ENCODE measurements at places on chromosomes 1 and 21. TPM values are rescaled to one million over a fixed set of nuclear protein-coding genes. Genes with fewer than 3 reads are reported as not detected.

GRCh38 chr1:110176299-110176956, 26.1 kb downstream of the SLC6A17 start:
- no peak overlapping the region for H3K4me3 ChIP-seq
- peaks cover 13% of the 10 kb centered on the region for H3K27me3 ChIP-seq
- H3K36me3 ChIP-seq: no peaks in the 10 kb centered on the region
- DNase-seq: no peak

- no peaks in the 10 kb centered on the region for H3K27me3 ChIP-seq
- H3K4me1 ChIP-seq: peaks cover 14% of the 10 kb centered on the region
- H3K4me3 ChIP-seq: no peak overlapping the region
- H3K27ac ChIP-seq: peak overlapping the region; percentile 35
- H3K36me3 ChIP-seq: peaks cover 10% of the 10 kb centered on the region
Observed at GRCh38 chr1:35539073-35539823, 18.0 kb downstream of the KIAA0319L start.

GRCh38 chr1:153081736-153082135, 10.3 kb upstream of the SPRR2B start:
- H3K4me1 ChIP-seq: no peaks in the 10 kb centered on the region
- no peak overlapping the region for H3K4me3 ChIP-seq
- no peak for DNase-seq
- no peaks in the 10 kb centered on the region for H3K27me3 ChIP-seq
- no peaks in the 10 kb centered on the region for H3K36me3 ChIP-seq
- no peak overlapping the region for H3K27ac ChIP-seq

- H3K36me3 ChIP-seq: no peaks in the 10 kb centered on the region
- H3K27ac ChIP-seq: peak overlapping the region; percentile 27
- no peaks in the 10 kb centered on the region for H3K27me3 ChIP-seq
- peak overlapping the region; percentile 4 for H3K4me3 ChIP-seq
- H3K4me1 ChIP-seq: peaks cover 47% of the 10 kb centered on the region
Observed at GRCh38 chr1:175673371-175674150, 69.8 kb downstream of the TNR start.

- H3K4me3 ChIP-seq: no peak within 1 kb of the TSS
- no peak within 1 kb of the TSS for H3K27ac ChIP-seq
- DNase-seq: no peak
Observed at GRCh38 chr1:1246577-1247340, at the start of gene C1QTNF12. C1QTNF12 (minus strand) TSS chr1:1246722; CDS start chr1:1246690, 32 bp downstream.

DNA sequence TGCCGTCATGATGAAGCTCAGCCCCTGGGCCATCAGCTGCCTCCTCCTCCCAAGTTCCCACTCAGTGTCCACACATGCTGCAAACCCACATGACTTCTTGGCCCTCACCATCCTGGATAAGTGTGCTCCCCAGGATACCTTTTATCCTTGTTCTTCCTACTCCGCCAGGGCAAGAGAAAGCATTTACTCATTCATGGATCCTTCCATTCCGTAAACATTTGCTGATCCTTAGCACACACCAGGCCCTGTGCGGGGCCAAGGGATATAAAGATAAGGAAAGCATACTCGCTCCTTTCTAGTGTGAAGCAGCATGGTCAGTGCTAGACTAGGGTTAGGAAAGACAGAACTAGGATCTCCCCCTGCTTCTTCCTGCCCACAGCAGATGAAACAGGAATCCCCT, 122.1 kb upstream of the HMGB4 start:
- no peaks in the 10 kb centered on the region for H3K4me1 ChIP-seq
- H3K4me3 ChIP-seq: no peak overlapping the region
- H3K27ac ChIP-seq: no peak overlapping the region

- H3K36me3 ChIP-seq: peaks cover 38% of the 10 kb centered on the region
- no peaks in the 10 kb centered on the region for H3K4me1 ChIP-seq
- no peak for DNase-seq
- no peak overlapping the region for H3K4me3 ChIP-seq
- H3K27me3 ChIP-seq: no peaks in the 10 kb centered on the region
- H3K27ac ChIP-seq: no peak overlapping the region
Observed at GRCh38 chr1:234409328-234409727, 36.1 kb downstream of the COA6 start.

The FCRL2 gene
- 81.0 TPM for total RNA-seq

The OR10Z1 gene
- total RNA-seq: not detected

The RNASEL gene
- total RNA-seq: 21.0 TPM

Data from B cell (primary cell).